Motor neuron (in vitro differentiated cells): ENCODE measurements at places on chromosomes 13 and 19.

GRCh38 chr13:71712988-71713653, 153.9 kb downstream of the DACH1 start:
- peak; percentile 89 for ATAC-seq

- ATAC-seq, result no peak
These were observed 5.2 kb downstream of the MIER2 start for GRCh38 chr19:339262-339887.

DNA sequence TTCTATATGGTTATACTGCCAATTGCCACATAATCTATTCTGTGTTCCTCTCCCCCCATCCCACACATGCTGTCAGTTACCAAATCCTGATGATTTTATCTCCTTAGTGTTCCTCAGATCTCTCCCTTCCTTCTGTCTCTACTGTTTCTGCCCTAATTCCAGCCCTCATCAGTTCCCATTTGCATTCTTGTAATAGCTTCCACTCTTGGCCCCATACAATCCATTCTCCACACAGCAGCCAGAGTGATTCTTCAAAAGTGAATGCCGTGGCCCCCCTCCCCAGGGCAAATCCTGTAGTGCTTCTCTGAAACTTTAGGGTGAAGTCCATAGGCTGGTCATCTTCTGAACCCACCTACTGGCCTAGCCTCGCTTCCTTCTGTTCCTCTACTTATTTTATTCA, 114.4 kb downstream of the ZAR1L start:
- ATAC-seq, result no peak

DNA sequence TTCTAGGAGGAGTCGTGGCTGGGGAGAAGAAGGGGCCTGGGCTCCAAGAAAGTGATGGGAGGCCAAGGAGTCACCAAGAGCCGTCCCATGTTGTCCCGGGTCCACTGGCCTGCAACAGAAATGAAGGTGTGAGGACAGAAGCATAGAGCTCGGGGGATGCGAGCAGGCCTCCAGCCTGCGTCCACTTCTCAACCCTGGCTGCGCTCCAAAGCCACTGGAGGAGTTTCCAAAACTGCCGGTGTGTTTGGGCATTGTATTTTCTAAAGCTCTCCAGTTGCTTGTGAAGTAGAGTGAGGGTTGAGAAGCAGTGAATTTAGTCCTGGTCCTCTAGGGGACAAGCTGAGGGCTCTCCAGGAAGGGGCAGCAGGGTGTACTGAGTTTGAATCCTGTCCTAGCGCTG, 13.0 kb downstream of the FFAR2 start:
- ATAC-seq, result no peak

- no peak for ATAC-seq
These were observed 881.8 kb downstream of the SLITRK5 start for GRCh38 chr13:88552966-88553365.

DNA sequence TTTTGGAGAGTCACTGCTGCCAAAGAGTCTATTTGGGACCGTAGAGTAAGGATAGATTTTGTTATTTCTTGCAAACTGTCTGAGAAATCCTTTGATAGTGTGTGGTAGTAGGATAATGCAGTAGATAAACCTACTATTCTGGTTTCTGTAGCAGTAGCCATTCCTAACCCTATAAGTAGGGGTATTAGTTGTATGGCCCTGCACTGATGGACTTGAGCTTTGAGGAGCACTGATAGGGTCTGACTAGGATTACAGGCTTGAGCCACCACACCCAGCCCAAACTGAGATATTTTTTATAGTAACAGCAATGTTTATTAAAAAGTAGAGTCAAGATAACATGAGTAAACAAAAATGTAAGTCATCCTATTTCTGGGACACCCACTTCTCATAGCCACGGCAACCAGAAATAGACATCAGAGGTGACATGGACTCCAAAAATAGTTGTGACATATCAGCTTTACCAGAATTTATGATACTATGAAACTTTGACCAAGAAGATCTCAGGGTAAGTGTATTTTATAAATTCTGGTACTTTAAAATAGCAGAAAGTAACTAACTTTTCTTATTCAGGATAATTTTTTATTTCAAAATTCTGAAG, 479.1 kb downstream of the SUCLA2 start:
- ATAC-seq, result no peak

GRCh38 chr13:113034451-113035212, 65.6 kb downstream of the MCF2L start:
- peak; percentile 56 for ATAC-seq
